ENCODE measurements at places on chromosomes 2 and 18. TPM values are rescaled to one million over a fixed set of nuclear protein-coding genes. Genes with fewer than 3 reads are reported as not detected.

DNA sequence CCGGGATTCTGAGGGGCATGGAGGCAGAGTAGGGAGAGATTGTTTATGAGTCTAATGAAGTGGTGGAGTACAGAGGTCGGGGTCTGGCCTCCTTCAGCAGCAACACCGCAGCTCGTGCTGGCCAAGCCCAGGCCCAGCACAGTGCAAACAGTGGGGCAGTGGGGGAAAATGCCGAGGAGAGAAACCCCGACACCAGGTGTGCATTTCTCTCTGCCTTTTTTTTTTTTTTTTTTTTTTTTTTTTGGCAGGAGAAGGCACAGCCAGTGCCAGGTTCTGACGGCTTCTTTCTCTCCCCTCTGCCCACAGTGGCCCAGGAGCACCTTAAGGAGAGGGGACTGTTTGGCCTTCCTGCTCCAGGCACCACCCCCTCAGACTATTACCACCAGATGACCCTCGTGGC, 219.3 kb downstream of the GLI2 start:
- no peak for DNase-seq

DNA sequence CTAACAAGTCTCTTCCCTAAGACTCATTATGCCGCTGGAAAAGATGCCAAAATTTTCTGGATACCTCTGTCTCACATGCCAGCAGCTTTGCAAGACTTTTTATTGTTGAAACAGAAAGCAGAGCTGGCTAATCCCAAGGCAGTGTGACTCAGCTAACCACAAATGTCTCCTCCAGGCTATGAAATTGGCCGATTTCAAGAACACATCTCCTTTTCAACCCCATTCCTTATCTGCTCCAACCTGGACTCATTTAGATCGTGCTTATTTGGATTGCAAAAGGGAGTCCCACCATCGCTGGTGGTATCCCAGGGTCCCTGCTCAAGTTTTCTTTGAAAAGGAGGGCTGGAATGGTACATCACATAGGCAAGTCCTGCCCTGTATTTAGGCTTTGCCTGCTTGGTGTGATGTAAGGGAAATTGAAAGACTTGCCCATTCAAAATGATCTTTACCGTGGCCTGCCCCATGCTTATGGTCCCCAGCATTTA, 26.3 kb downstream of the DHRS9 start:
- no peak for DNase-seq

Gene GPAT2
- 1.1 TPM for total RNA-seq

DNA sequence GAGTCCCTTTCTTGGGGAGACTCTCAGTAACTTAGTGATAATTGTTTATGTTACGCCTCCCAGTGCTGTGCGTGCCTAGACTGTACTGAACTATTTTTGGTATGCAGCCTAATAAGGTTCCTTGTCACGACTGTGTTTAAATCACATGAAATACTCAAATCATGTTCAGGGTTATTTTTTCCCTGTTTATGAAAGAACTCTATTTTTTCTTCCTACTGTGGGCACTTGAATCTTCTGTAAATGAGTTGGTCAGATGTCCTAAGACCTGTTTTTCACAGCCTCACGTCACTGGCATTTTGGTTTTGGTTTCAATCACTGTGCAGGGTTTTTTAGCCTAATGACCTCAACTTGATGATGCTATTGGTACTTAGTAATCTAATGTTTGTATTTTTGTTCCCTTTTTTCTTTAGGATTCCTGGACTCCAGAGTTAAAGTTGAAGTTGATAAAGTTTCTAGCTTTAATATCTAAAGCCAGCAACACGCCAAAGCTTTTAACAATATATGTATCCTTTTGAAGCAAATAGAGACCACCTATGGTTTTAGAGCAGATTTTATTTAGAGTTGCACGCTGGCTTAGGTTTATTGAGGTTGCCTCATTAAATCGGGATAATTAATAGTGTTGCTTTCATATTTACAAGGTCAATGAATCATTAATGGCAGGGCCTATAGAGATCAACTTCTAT, 24.0 kb downstream of the ARMC9 start:
- DNase-seq, result no peak

DNA sequence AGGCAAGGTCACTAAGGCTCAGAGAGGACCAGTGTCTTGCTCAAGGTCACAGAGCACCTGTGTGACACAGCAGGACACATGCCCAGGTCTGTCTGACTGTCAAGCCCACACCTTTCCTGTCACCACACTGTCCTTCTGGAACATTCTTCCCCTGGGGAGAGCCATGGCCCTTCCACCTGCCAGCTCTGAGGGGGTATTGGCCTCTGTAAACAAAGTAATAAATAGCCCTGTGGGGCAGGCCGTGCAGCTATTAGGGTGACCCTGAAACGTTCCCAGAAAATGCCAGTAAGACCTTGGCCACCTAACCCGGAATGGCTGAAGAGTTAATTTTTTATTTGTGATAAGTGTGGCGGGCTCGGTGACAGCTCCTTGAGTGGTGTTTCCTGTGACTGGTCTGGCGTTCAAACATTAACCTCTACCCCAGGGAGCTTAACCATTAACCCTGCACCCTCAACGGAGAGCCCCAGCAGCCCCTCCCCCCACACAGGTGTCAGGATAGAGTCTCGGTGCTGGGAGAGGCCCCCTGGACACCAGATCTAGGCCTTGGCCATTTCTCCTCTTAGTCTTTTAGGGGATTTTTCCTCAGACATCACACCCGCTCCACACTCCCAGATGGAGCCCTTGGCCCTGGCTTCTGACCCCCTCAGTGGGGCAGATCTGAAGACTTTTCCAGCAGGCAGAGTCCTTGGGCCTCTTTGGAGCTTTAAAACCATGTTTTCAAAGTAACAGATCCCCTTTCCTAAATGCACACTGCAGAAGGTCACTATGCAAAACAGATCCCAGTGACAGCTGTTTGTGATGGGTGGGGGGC, 36.6 kb downstream of the SCTR start:
- no peak for DNase-seq

DNA sequence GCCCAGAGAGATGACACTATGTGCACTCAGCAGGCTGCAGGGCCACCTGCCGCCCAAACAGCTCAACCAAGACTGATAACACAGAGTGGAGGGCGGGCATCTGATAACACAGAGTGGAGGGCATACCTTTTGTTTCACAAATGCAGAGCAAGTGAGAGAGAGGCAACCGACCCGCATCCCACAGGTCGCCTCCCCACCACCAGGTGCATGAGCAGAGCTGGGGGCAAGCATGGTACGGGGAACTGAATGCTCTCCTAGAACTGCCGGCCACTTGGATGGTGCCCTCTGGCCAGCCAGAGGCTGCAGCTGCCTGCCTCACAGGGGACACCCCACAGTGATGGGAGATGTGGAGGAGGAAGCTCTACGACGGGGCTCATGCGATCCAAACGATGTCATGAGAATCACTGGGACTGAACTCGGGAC, 49.5 kb downstream of the ANO7 start:
- no peak for DNase-seq

- peak; percentile 21 for DNase-seq
Observed at GRCh38 chr2:24906466-24906865, 13.6 kb downstream of the ADCY3 start.

Gene EVX2
- not detected for total RNA-seq

Gene CD207
- total RNA-seq, result 0.40 TPM

Gene VIT
- total RNA-seq, result 5.5 TPM

DNA sequence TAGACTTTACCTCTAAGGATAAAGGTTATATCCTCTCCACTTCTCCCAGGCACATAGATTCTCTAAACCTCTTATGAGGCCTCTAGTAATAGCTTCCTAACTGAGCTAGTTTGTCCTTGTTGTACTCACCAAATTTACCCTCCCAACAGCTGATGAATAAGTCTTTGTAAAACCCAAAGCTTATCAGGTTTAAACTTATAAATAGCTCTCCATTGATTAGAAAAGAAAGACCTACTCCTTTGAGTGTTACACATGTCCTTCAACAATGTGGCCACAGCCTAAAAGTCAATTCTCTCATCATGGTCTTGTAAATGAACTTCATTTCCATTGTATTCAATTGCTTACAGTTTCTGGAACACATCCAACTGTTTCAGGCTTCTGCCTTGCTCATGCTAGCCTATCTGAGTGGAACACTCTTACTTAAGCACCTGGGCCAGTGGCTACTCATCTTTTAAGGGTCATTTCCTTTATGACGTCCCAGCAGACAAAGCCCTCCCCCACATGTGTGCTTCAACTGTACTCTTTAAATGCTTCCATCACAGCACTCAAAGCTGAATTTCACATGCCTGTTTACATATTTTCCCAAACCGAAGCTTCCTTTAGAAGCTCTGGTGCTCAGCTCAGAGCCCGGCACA, 131.6 kb downstream of the CDH2 start:
- DNase-seq, result no peak

- DNase-seq, result no peak
Observed at GRCh38 chr18:78423811-78424210, 555.8 kb upstream of the SALL3 start.

GRCh38 chr2:59816075-59816474, 737.4 kb downstream of the BCL11A start:
- DNase-seq, result no peak

- DNase-seq, result no peak
Observed at GRCh38 chr18:38633333-38633732, 1067.7 kb upstream of the CELF4 start.

Gene IWS1
- 29.0 TPM for total RNA-seq

DNA sequence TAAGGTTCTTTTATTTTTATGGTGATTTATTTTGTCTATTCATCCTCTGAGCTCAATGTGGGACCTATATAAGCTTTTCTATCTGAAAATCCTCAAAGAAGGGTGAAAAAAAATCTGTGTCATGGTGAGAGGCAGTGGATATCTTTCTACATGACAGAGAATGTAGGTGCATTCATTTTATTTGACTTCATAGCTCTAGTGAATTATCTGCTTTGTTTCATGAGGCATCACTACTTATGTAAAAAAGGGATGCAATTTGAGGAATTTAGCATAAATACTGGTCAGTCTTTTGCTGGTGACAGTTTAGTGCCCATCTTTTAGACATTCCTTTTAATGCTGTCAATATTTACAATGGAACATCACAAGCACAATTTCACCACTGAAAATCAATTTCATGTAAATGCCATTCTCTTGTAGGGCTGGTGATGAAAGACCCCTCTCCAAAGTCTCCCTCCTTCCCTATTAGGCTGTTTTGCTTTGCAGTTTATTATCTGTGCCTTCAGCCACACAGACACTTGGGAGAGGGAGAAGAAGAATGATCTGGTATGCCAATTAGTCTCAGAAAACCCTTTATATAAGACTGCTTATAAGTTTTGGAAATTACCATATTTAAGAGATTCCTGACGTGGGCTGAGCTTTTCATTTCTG, 148.3 kb upstream of the NXPH2 start:
- DNase-seq, result no peak

Gene SLC4A5
- total RNA-seq, result 1.5 TPM

Gene ITGA4
- 2.0 TPM for total RNA-seq

DNA sequence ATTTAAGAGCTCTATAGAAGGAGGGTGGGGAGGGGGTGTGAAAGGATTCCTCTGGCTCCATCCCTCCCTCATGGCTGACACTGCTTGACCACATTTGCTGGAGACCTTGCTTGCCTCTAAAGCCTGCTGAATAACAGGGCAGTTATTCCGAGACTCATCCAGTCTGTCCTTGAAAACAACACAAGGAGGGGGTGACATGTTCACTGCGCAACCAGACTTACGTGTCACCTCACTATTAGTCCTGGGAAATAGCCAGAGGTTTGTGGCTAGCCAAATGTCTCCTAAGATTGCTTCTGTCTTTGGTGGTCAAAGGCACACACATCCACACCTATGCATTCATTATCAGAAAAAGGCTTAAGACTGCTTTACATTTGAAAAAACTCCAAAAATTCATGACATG, 256.2 kb upstream of the SKOR2 start:
- DNase-seq, result no peak

DNA sequence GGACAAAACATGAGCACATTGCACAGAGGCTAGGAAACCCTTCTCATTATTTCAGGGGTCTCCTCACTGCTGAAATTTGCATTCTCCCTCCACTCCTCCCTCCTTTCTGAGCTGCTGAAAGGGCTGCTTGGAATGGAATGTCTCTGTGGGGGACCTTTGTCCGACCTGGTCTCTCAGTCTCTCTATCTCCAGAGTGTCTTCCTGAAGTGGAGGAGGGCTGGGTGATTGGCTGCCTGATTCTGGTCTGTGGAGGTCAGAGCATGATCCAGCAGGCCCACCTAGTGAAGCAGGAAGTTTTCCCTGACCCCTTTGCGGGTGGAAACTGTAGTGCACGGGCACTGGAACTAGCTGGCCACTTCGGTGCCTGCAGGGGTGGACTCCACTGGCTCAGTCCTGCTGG, 560.5 kb upstream of the HS6ST1 start:
- no peak for DNase-seq

GRCh38 chr2:85803704-85804425, 50.1 kb downstream of the ATOH8 start:
- DNase-seq, result no peak

GRCh38 chr2:85707304-85707703, 13.1 kb downstream of the GNLY start:
- no peak for DNase-seq

Gene TEKT4
- total RNA-seq, result 0.30 TPM

- peak; percentile 80 for DNase-seq
Observed at GRCh38 chr2:217901835-217902378, 100.9 kb downstream of the TNS1 start.
